Ascending aorta (tissue), 2 donors: ENCODE measurements at places on chromosomes 16 and 17. TPM values are rescaled to one million over a fixed set of nuclear protein-coding genes. Genes with fewer than 3 reads are reported as not detected.

TLK2 gene
- 11.3 TPM for total RNA-seq

MYL4 gene
- total RNA-seq = not detected

MARF1 gene
- 16.0 TPM for total RNA-seq

SLC38A8 gene
- not detected for total RNA-seq

DNA sequence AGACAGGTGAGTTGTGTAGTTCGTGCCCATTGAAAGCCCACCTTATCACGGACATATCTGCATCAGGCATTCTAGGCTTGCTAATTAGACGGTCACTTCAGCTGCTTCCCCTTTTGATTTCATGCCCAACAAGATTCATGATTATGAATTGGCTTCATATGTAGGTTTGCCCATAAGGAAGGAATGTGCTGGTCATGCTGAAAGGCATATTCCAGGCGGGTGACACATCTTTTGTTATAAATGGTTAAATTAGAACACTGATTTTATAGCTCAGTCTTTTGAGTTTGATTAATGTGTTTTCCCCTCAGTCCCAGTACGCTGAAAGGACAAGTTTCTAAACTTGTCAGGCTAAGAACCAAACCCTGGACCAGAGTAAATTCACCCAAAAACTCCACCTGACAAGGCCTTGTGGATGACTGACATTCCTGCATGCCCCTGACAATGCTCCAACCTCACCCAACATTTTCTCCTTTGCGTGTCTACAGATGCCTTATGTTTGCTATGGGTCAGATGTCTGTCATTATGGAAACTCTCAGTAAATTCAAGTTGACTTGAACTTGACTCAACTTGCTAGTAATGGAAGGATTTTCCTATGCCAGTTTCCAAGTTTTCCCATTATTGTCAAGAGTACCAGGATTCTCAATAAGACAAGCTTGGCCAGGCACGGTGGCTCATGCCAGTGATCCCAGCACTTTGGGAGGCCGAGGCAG, 421.9 kb downstream of the PMP22 start:
- H3K27ac ChIP-seq = no peak overlapping the region
- H3K4me3 ChIP-seq = no peak overlapping the region
- no peaks in the 10 kb centered on the region for H3K27me3 ChIP-seq
- no peaks in the 10 kb centered on the region for H3K4me1 ChIP-seq

GRCh38 chr17:39623356-39623950, 3.3 kb upstream of the PPP1R1B start:
- peak; percentile 91 for DNase-seq
- no peak overlapping the region for H3K4me3 ChIP-seq
- H3K36me3 ChIP-seq = no peaks in the 10 kb centered on the region
- H3K27ac ChIP-seq = no peak overlapping the region
- H3K27me3 ChIP-seq = peaks cover 13% of the 10 kb centered on the region

GRCh38 chr16:50458667-50459495, 89.3 kb upstream of the NKD1 start:
- H3K27me3 ChIP-seq = no peaks in the 10 kb centered on the region
- H3K27ac ChIP-seq = no peak overlapping the region
- no peaks in the 10 kb centered on the region for H3K36me3 ChIP-seq
- H3K4me3 ChIP-seq = no peak overlapping the region
- H3K4me1 ChIP-seq = no peaks in the 10 kb centered on the region

GRCh38 chr16:78375055-78375679, 275.7 kb downstream of the WWOX start:
- DNase-seq = peak; percentile 66
- H3K4me3 ChIP-seq = no peak overlapping the region
- no peak overlapping the region for H3K27ac ChIP-seq
- H3K27me3 ChIP-seq = no peaks in the 10 kb centered on the region

GRCh38 chr17:4175921-4176807, 33.2 kb downstream of the CYB5D2 start:
- H3K4me3 ChIP-seq = no peak overlapping the region
- peaks cover 97% of the 10 kb centered on the region for H3K36me3 ChIP-seq
- no peak for DNase-seq
- H3K27me3 ChIP-seq = no peaks in the 10 kb centered on the region
- no peak overlapping the region for H3K27ac ChIP-seq
- H3K4me1 ChIP-seq = no peaks in the 10 kb centered on the region

DNA sequence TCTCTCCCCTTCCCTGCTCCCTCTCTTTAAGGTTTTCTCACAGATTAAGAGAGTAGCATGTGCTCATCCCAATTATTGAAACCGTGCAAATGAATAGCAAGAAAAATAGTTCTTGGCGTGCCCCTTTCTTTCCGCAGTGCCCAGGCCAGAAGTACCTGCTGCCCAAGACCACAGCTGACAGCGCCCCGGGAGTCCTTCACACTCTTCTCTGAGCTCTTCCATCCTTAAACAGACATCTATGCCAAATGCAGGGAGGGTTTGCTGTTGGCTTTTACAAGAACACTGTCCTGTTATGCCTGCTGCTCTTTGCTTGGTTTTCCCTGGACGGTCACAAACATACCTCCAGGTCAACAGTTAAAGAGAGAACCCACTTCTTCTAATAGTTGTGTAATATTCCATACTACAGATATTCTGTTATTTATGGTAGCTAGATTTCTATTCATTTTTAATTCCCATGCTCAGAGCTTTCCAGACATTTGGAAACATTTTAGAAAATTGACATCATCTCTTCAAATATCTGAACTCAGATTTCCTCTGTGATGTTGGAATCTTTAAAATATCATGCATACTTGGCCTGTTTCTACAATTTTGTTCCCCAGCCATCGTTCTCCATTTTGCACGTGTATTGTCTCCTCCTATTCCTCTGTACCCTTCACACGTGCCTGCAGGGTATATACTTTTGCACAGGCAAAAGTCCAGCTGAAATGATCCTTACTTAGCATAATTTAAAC, 416.7 kb downstream of the WWOX start:
- H3K4me1 ChIP-seq = no peaks in the 10 kb centered on the region
- H3K4me3 ChIP-seq = no peak overlapping the region
- H3K27ac ChIP-seq = no peak overlapping the region
- no peak for DNase-seq
- H3K27me3 ChIP-seq = no peaks in the 10 kb centered on the region

DNA sequence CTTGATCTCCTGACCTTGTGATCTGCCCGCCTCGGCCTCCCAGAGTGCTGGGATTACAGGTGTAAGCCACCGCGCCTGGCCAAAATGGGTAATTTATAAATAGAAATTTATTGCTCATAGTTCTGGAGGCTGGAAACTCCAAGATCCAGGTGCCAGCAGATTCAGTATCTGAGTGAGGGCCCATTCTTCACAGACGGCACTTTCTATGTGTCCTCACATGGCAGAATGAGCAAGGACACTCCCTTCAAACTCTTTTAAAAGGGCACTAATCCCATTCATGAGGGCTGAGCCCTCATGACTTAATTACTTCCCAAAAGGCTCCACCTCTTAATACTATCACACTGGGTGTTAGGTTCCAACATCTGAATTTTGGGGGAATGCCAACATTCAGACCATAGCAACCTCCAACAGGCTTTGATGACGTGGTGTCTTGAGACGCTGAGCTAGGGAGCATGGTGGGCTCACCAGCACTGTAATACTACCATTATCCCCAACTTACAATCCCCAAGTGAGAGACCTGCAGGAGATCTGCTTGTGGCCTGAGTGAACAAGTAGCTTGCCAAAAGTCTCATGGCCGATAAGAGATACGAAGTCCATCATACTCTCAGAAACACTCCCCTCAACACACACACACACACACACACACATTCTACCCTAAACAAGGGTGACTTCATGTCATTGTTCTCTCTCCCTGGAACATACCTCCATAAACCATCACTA, 8.5 kb downstream of the CMTM4 start:
- no peaks in the 10 kb centered on the region for H3K4me1 ChIP-seq
- no peak overlapping the region for H3K4me3 ChIP-seq
- H3K27ac ChIP-seq = no peak overlapping the region
- no peaks in the 10 kb centered on the region for H3K36me3 ChIP-seq
- no peak for DNase-seq
